Stimulated activated CD4-positive, alpha-beta T cell treated with anti-CD3 and anti-CD28 coated beads, Interleukin-15, amount 100 ng/mL, for 1 hour (primary cell): ENCODE measurements at places on chromosomes 11 and 22.

- DNase-seq = no peak
Measured at GRCh38 chr11:126279191-126279590, 3.7 kb upstream of the TIRAP start.

DNA sequence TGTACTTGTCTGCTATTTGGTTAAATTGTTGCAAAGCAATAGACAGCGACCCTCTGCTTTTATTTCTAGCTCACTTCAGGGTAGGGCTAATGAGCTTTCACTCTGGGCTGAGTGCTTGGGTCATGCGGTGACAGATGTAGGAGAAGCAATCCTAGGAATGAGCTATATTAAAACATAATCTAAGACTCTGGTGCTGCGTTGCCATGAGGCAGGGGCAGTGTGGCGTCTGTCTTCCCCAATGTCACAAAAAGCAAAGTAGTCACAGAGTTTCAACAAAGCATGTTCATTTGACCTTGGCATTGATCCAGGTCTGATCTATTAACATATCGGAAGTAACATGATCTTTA is 55.5 kb upstream of the GRAMD1B start:
- DNase-seq = no peak

GRCh38 chr11:122365610-122366360 is 249.8 kb upstream of the BLID start:
- no peak for DNase-seq

- no peak for DNase-seq
Measured at GRCh38 chr11:102545701-102546100, 15.2 kb upstream of the MMP7 start.

DNA sequence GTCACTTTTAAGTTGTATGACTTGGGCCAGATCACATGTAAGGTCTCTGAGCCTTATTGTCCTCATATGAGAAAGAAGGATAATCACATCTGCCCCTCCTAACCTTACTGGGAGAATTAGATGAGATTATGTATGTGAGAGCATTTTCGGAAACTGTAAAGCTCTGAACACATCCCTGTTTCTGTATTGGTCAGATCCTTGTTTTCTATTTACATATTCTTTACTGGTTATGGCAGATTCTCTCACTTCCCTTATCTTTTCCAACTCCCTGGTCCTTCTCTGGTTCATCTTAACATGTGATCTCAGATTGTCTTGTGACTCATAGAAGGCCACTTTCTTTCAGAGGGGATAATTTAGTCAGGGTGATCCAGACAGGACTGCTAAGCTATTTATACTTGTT is 41.8 kb downstream of the CCDC81 start:
- DNase-seq = no peak

DNA sequence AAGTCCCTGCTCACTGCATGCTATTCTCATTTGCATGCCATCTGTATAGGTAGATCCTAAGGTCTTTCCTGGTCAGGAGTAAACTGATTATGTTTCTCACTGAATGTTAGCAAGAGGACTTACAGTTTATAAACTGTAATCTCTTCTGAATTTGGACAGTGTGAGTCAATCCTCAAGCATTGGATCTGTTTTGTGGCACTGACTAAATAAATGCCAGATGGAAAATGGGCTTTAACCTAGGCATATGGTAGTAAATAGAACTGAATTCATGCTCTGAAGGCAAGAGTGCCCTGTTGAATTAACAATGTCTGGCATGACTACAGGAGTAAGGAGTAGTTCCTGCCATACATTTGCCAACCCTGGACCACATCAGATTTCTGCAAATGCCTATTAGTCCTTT is 11.4 kb downstream of the FAM181B start:
- no peak for DNase-seq

DNA sequence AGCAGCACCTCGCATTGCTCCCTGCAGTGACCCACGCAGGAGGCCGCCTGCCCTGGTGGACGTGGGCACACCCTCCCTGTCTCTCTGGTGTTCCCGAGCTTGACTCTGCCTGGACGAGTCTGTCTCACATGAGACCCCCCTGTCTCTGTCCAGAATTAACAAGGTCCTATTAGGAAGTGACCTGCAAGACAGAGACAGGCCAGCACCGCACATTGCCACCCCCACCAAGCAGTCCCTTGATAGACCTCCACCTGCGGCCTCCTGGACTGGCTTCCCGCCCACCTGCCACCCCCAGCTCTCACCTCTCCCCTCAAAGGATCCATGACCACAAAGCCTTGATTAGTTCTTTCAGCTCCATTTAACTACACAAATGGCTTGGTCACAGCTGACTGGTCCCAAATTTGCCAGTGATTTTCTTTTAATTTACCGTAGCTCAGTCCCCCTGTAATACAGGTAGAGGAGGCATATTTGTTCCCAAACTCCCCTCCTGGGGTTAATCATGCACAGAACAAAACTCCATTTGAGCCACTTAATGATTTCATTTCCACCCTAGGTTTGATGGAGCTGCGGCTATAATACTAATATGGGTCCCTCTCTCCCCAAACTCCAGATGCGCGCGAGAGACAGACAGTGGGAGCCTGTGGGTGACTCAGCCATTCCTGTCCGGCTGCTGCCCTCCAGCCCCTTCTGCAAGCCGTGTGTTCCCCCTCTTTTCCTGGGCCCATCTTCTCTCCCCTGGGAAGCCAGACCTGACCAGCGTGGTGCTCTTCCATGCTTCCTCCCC is 11.2 kb downstream of the SPATA19 start:
- no peak for DNase-seq

DNA sequence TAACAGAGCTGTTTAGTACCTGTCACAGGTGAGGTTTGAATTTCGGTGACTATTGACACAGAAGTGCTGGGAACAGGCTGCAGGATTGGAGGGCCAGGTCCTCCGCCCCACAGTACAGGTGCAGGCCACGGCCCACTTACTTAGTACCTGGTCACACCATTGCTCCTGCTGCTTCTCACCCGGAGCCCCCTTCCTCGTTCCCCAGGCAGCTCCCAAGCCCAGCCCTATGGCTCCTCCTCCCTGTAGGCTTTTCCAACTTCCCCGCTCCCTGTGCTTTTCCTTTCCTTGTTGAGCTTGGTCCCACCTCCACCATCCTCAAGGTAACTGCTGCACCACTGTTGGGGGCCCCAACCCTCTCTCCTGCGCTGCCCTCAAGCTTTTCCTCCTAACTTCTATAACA is 27.9 kb upstream of the ANO1 start:
- DNase-seq = no peak

- peak; percentile 27 for DNase-seq
Measured at GRCh38 chr11:6693342-6694228, 10.4 kb upstream of the MRPL17 start.

DNA sequence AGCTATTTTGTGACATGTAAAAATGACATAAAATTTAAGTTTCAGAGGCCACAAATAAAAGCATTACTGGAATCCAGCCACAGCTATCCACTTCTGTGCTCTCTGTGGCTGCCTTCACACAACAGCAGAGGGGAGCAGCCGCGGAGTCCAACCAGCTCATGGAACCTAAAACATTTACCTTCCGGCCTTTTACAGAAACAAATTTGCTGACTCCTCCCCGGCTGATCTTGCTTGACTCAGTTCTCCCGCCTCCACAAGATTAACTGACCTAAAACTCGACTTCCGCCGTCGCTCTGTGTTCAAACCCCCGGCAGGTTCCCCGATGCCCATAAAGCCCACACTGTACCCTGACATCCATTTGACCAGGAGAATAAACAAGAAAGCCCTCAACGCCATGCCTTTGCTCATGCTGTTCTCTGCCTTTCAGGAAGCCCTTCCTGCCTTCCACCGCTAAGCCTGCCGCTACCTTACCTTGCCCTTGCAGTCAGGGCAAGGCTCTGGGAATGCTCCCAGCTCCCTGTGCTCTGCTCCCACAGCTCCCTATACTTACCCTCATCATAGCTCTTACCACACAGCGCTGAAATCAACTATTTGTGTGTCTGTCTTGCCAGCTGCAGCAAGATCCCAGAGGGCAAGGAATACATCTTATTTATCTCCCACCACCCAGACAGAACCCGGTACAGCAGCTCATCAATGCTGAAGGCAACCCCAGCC is 35.4 kb downstream of the MICAL3 start:
- no peak for DNase-seq

- peak; percentile 29 for DNase-seq
Measured at GRCh38 chr22:50010676-50011446, 1.7 kb downstream of the IL17REL start.

DNA sequence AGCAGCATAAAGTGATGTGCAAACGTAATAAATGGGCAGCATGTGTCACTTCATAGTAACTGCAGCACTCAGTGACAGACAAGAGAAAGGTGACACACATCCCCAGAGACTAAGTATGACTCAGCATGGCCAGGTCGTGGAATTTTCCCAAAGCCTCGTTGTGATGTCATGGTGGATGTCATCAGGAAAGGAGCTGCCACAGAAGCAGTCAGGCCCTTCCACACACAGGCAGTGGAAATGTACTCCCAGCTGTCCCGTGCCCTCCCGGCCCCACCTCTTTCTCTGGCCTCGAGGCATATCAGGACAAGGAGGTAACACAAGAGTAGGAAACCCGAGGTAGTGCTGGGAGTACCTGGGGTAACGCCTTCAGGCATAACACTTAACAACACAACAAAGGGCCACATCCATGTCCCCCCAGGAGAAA is 8.1 kb downstream of the PC start:
- no peak for DNase-seq

- no peak for DNase-seq
Measured at GRCh38 chr11:6608011-6608410, 4.0 kb downstream of the TAF10 start.

DNA sequence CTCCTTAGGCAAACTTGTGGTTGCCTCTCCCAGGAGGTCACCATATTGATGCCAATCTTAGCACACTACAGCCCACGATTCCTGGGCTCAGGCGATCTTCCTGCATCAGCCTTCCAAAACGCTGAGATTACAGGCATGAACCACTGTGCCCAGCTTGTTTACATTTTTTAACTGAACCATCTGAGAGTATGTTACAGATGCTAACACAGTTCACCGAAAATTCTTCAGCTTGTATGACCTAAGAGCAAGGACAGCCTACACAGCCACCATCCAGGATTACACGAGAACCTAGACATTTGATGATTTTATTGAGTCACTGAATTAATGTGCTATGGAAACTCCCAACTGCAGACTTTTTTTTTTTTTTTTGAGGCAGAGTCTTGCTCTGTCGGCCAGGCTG is 5.8 kb upstream of the LGALS1 start:
- DNase-seq = no peak

GRCh38 chr11:116867619-116868018 is 30.2 kb upstream of the APOA1 start:
- no peak for DNase-seq

GRCh38 chr11:115477410-115477809 is 26.8 kb downstream of the CADM1 start:
- no peak for DNase-seq

DNA sequence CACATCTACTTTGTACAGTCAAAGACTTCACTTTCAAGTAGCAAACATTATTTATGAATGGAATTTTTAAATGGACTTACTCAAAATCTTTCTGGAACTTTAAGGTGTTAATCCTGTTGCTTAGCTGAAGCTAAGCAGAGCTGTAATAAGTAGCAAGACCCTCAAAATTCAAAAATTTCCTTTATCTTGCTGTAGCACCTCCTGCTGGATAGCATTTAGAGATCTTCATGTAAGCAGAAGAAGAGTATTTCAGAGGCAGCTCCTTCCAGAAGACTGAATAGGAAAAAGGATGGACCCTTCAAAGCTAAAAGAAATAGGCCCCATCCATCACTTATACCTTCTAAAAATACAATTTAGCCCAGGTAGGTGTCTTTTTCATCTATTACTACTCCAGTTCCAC is 3.4 kb downstream of the PHF21A start:
- no peak for DNase-seq

DNA sequence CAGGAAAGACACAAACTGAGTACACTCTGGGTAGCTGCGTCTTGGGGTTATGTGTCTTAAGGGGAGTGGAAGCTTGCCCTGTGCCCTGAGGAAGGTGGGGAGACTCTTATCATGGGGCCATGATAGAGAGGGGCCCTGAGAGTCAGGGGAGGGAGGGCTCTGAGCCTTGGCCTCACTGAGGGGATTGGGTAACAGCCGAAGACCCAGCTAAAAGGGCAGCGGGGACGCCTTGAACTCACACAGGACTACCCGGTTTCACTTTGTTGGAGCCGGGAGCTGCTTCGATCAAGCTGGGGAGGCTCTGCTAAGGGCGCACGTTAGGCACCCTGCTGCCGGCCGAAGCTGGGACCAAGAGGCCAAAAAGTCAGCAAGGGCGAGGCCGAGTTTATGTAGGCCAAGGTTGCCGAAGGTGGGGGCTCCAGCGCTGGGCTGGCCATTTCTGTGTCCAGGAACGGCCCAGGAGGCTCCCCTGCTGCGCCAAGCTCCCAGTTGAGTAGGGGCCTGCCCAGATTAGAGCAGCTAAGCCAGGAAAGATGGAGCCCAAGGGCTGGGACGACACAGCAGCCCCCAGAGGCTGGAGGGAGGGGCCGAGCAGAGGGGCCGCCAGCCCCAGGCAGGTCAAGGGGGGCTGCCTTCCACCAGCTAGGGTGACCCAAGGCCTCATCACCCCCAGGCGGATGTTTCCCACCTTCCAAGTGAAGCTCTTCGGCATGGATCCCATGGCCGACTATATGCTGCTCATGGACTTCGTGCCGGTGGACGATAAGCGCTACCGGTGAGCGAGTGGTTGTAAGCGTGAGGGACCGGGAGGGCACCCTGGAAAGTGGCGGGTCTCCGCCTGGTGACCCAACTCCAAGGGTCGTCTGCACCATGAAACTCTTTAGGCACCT is 2.2 kb downstream of the TBX1 start:
- DNase-seq = no peak

DNA sequence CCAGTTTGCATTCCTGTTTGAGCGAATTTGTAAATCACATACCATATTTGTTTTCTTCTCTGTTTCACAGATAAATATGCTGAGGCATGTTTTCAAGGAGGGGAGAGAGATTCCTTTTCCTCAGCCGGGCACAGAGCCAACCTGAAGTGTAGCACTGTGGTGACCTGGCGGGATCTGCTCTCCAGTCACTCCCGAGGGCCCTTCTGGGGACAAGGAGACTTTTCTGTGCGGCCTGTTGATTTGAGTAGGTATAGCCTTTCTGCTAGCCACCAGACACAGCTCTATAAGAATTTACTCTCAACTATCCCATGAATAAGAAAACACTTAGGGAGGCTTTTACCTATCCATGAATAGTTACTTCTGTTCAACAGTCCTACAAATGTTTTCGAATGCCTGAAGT is 63.5 kb upstream of the FDX1 start:
- no peak for DNase-seq
